ENCODE measurements at places on chromosomes 12 and 14. TPM values are rescaled to one million over a fixed set of nuclear protein-coding genes. Genes with fewer than 3 reads are reported as not detected.

Gene NEMP1
- 4.1 TPM for total RNA-seq

Gene TAS2R42
- total RNA-seq, result not detected

- DNase-seq, result no peak
- no peak overlapping the region for H3K4me3 ChIP-seq
- H3K27ac ChIP-seq, result no peak overlapping the region
- no peaks in the 10 kb centered on the region for H3K4me1 ChIP-seq
Measured at GRCh38 chr14:30312214-30312613, 246.7 kb upstream of the G2E3 start.

- H3K36me3 ChIP-seq, result peaks cover 37% of the 10 kb centered on the region
- H3K27ac ChIP-seq, result peak overlapping the region; percentile 98
- no peaks in the 10 kb centered on the region for H3K27me3 ChIP-seq
- H3K4me1 ChIP-seq, result peaks cover 76% of the 10 kb centered on the region
- H3K4me3 ChIP-seq, result peak overlapping the region; percentile 49
Measured at GRCh38 chr12:123389560-123390351, 5.8 kb downstream of the KMT5A start.

DNA sequence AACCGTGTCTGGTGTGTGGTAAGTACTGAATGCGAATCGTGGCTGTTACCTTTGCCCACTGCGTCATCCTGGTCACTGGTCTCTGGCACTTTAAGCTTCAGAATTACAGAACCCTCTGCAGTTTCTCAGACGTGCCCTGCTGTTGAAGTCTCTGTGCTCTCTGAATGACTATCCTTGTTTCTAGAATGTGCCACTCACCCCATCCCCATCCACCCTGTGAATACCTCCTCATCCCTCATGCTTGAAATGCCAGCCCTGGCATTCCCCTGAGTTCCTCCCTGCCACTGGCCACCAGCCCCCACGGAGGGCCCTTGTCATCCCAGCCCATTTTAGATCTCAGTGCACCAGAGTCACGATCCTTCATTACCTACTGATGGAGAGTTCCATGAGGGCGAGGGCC lies 21.3 kb downstream of the TPCN1 start:
- H3K4me3 ChIP-seq, result no peak overlapping the region
- peaks cover 89% of the 10 kb centered on the region for H3K4me1 ChIP-seq
- H3K27ac ChIP-seq, result peak overlapping the region; percentile 92
- H3K36me3 ChIP-seq, result no peaks in the 10 kb centered on the region
- H3K27me3 ChIP-seq, result no peaks in the 10 kb centered on the region
- no peak for DNase-seq
